Stimulated activated CD4-positive, alpha-beta T cell treated with anti-CD3 and anti-CD28 coated beads, Interleukin-4, amount 100 ng/mL, for 48 hours (primary cell): ENCODE measurements at places on chromosomes 13 and 19.

DNA sequence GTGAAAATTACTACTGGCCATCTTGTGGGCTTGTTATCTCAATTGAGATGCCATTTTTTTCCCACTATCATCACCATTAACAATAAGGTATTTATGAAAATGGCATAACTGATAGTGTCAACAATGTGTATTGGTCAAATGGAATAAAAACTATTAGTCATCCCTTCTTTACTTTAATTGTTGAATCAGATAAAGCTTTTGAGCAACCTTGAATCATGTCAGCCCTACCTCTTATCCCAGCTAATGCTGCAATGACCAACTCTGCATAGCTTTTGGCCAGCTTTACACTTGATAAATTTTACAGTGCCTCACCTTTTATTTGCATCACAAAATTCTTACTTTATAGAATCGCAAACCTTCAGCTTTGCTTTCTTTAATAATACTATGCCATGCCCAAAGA lies 784.0 kb upstream of the PRR20A start:
- no peak for DNase-seq

GRCh38 chr13:24006520-24007248 lies 109.4 kb upstream of the C1QTNF9B start:
- no peak for DNase-seq

GRCh38 chr19:5628919-5629481 lies 6.1 kb downstream of the SAFB start:
- no peak for DNase-seq

DNA sequence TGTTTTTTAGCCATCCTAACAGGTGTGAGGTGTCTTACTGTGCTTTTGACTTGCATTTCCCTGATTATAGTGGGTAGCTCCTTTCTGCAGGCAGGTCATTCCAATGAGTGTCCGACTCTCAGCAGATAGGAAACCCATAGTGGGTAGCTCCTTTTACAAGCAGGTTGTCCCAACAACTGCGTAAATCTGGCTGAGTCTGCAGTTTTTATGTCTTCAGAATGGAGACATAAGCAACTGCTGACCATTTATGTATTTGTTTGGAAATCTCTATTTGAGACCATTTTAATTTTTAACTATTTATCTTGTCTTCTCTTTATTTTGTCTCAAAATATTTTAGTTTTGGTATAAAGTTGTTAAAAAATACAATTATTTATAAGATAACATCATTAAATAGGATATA lies 839.4 kb downstream of the SLITRK6 start:
- no peak for DNase-seq

DNA sequence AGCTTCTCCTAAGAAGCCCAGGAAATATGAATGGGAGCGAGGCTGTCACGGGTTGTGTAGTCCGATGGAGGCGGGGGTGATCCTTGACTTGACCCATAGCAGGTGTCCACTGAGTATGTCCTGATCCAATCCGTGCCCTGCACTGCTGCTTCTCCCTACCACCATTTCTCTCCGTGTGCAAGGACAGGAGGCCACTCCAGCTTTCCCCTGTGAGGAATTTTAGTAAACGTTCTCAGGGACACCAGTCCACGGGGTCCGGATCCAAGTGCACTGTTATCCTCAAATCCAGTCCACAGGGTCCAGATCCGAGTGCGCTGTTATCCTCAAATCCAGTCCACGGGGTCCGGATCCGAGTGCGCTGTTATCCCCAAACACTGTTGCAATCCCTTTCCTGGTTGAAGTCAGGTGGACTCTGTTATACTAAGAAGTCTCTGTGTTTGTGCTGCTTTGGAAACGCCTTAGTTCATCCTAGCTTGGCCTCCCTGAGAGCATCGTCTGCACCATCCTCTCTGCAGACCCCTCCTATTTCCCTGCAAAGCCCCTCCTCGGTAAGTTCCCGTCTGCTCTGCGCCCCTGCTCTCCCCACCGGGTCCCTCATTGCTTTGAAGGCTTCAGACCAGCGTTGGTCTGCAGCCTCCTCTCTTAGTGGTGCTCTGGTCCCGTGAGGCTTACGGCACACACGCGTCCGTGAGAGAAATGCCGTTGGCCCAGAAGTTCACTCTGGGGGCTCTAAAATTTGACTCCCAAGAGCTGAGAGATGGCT lies 303.5 kb downstream of the TEX29 start:
- DNase-seq = no peak

DNA sequence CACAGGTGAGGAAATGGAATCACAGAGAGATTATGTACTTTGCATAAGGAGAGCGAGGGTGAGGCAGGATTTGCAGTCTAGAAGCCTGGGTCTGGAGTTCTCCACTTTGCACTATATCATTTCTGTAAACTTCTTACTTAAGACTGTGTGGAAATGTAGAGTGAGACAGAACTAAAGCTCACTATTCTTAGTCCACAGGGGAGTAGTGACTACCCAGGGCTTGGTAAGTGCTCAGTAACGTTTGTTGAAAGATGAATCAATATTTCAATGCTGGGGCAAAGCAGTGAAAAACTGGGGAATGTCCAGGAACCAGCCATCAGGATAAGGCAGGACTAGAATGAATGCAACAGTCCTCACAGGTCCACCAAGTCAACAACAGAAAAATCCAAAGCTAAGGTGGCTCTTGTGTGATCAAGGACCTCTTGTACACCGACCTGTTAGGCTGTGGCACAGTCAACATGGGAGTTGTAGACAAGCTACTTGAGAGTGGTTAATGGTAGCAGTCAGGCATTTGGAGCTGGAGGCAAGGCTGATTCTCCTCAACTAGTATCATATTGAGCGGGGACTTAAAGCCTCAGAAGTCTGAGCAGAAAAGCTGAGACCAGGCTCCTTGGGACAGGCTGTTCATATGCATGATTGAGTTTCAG lies 929 bp upstream of the TNFSF13B start:
- DNase-seq = no peak

DNA sequence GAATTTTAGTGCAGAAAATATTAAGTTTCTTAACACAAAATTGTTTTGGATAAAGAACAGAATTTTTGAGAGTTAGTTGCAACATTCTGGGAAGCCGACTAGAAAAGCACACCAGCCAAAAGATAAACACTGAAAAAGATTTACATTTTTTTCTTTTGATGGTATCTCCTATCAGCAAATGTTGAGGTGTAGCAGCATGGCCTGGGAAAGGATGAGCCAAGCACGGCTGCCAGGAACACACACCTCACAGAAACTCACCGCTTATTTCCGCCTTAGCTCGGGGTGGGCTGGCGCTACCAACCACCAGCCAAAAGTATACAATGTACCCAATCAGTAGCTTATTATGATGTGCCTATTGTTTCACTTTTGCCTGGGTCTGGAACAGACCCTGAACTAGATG lies 134.7 kb downstream of the MIPEP start:
- DNase-seq = no peak

GRCh38 chr13:33264620-33264978 lies 21.0 kb downstream of the STARD13 start:
- DNase-seq = no peak
